Mammary epithelial cell (primary cell): ENCODE measurements at places on chromosomes 12 and 14. TPM values are rescaled to one million over a fixed set of nuclear protein-coding genes. Genes with fewer than 3 reads are reported as not detected.

- DNase-seq: no peak
These were observed 457.0 kb downstream of the PCNX1 start for GRCh38 chr14:71363946-71364925.

GRCh38 chr14:51972566-51972965, 16.8 kb upstream of the RTRAF start:
- DNase-seq: no peak

GRCh38 chr14:76193696-76194095, 42.0 kb downstream of the GPATCH2L start:
- peak; percentile 30 for DNase-seq

- DNase-seq: peak; percentile 98
These were observed 45.6 kb downstream of the LTBP2 start for GRCh38 chr14:74566174-74567141.

DNA sequence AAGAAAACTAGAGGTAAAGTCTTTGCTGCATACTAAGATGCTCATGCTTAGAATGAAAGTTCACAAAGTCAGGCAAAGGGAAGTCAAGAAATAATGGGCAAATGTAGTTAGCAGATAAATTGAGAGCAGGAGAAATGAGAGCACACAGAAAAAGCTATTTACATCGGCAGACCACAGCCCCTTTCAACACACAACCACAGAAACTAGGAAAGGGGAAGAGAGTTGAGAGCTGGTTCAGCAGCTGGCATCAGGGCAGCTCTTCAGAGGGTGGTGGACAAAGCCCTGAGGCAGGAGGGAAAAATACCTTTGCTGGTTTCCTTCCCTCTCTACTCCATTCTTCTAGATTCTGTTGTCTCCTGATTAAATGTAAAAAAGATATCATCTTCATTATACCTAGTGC, 95.4 kb upstream of the ANO4 start:
- no peak for DNase-seq

NRIP2 gene
- not detected for polyA plus RNA-seq

CCNT1 gene
- polyA plus RNA-seq: 24.2 TPM

BDKRB1 gene
- polyA plus RNA-seq: 3.7 TPM

GPR135 gene
- polyA plus RNA-seq: 0.28 TPM

RFX4 gene
- not detected for polyA plus RNA-seq

MYO1A gene
- polyA plus RNA-seq: 0.03 TPM

TIMELESS gene
- 2.6 TPM for polyA plus RNA-seq

ALDH2 gene
- not detected for polyA plus RNA-seq
